ENCODE measurements at places on chromosomes 2 and 18.

- no peak for DNase-seq
Observed at GRCh38 chr2:127188797-127189196, 31.3 kb downstream of the CYP27C1 start.

DNA sequence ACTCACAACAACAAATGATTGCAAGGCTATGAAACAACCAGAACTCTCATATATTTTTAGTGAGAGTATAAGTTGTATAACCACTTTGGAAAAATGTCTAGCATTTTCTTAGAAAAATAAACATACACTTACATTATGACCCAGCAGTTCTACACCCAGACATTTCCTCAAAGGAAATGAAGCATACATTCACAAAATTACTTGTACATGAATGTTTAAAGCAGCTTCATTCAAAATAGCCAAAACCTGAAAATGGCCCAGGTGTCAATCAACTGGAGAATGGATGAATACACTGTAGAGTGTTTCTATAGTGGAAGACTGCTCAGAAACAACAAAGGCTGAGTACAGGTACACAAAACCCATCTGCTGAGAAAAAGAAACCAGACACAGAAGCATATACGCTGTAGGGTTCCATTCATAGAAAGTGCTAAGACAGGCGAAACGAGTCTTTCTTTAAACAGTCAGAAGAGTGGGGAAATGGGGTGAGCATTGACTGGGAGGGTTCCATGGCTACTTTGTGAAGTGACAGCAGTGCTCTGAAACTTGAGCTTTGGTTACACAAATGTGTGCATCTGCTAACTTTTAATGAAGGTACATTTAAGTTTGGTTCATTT, 799.0 kb downstream of the DCDC2C start:
- DNase-seq: no peak

DNA sequence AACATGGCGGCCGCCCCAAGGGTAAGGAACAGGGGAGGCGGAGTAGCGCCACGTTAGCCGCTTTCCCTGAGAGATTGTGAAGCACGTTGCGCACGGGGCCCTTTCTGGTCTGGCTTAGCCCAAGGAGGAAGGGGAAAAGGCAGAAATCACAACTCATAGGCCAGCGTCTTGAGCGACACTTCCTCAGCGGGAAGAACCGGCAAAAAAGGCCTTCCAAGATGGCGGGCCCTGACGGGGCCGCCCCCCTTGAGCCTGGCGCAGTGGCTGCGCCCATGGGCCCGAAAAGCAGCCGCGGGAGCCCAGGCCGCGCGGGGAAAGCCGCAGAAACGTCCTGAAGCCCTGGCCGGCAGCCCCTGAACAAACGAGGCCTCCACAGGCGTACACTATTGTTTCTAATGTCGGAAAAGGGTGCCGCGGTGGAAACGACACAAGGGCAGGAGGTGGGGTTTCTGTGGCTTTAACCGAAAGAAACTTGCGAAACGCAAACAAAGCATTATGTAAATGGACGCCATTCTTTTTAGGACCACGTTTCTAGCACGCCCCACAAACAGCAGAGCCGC, 919 bp upstream of the PCBP1 start:
- DNase-seq: peak; percentile 54

DNA sequence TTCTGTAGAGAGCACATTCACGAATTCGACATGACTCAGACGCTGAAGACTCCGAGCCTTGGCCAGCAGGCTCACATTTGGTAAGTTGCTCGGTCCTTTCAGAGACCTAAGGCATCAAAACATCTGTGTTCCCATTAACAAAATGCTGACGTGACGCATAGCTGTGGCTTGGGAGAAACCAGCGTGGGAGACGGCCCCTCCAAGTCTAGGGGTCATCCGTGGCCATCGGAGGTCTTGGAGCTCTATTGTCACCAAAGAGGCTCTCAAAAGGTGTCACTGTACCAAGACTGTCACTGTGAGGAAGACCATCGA, 14.9 kb downstream of the FBLN7 start:
- DNase-seq: no peak

DNA sequence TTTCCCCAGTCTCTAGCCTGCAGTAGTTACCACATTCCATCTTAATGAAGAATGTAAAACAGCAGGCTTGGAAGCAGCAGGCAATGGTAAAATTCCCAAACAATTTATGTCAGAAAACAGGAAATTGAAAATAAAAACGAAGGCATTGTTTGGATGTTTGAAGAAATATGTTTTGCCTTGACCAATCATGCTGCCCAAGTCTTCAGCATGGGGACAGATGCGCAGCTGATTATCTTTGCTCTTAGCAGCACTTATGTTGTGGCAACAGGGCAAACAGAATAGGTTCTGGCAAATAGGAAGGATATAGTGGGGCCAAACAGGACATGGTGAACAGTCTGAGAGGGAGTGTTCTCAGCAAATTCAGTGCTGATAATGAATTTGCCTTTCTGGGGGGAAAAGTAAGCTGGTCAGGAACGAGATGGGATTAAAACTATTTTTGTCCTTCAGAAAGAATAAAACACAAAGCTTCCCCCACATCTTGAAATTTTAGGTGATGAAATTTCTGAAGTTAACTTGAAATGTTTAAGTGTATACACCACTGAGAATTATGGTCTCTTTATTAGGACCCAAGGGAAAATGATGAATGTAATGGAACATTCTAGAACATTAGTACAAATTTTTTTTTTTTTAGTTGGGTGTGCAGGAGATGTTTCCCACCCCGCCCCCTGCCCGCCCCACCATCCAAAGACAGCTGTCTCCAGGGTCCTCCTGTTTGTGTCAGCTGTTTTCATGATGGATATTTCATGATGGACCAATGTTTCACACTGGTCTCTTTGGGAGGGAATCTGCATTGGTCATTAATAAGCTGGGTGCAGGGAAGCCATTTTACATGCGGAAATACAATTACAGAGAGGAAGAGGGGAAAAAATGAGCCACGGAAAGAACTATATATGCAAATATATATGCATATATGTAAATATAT, 239.5 kb upstream of the REV1 start:
- no peak for DNase-seq

- no peak for DNase-seq
Observed at GRCh38 chr2:204434660-204435462, 110.4 kb upstream of the PARD3B start.

GRCh38 chr2:29627279-29627711, 294.1 kb downstream of the ALK start:
- DNase-seq: peak; percentile 85

DNA sequence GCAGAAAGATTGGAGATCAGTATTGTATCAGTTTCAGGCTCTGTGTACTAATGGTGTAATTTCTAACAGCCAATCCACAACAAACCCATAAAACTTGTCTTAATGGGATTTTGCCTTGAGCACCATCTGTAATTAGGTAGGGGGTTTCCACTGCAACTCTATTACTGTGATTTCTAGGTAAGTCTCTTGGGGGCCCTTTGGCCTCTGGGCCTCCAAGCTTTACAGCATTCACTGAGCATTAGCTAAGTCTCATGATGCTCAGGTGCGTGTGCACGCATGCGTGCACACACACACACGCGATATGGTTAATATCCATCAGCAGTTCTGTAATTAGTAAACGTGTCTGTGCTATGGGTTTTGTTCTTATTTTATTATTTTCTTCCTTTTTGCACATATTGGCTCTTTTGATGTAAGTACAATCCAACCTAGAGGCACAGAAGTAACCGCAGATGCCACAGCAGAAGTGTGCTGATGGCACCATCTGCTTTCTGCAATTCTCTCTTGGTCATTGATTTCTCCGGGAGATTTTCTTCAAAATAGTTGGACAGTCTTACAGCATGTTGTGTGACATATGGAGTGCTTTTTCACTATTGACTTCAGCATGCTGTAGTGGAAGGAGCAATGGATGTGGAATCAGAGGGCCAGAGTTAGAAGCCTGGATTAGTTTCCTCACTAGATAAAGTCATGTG, 592.0 kb downstream of the LRRTM4 start:
- DNase-seq: no peak

GRCh38 chr2:241185961-241186360, 2.5 kb upstream of the ANO7 start:
- DNase-seq: no peak

- no peak for DNase-seq
Observed at GRCh38 chr2:65749545-65749944, 317.1 kb upstream of the SPRED2 start.

- no peak for DNase-seq
Observed at GRCh38 chr2:212912445-212913103, 238.8 kb downstream of the IKZF2 start.

DNA sequence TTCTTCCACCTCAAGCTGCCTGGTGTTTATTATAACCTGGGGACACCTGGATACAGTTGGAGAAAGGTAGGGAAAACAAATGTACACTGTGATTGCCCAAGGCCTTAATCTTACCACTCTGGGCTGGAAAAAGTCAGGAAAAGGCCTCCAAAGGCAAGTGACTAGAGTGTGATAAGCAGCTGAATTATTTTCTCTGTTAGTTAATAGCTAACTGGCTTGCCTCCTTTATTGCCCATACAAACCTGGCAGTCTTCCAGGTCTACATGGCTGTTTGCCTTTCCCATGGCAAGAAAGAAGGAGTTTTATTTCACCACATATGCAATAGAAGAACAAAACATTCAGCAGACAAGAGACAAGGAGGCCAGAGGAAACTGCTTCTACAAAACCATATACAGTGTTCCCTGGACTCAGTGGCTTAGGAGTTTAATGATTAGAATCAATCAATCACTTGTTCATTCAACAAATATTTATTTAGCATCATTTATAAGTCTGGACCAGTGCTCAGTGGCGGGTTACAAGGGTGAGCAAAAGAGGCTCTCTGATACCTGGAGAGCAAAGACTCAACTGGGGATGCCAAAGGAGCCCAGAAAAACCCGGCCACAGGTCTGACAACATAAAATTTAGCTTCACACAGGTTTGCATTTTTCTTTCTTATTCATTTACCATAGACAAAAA, 27.5 kb upstream of the SUCLG1 start:
- no peak for DNase-seq

DNA sequence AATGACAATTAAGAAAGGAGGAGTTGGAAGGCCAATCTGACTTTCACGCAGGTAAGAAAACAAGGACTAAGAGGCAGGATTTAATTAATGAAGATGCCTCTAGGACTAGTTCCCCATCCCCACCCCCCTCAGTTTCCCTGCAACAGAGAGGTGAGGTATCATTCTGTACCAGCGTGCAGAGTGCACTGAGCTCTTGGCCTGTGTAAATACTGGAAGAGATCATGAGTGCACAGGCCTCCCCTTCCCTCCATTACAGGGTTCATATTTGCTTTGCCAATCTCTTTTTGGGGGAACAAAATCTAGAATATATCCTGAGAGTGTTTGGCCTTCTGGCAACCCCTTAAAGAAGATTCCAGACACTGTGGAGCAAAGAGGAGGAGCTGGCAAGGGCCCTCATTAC, 60.9 kb downstream of the MMADHC start:
- no peak for DNase-seq

- no peak for DNase-seq
Observed at GRCh38 chr18:13214609-13215008, 4.0 kb upstream of the LDLRAD4 start.

DNA sequence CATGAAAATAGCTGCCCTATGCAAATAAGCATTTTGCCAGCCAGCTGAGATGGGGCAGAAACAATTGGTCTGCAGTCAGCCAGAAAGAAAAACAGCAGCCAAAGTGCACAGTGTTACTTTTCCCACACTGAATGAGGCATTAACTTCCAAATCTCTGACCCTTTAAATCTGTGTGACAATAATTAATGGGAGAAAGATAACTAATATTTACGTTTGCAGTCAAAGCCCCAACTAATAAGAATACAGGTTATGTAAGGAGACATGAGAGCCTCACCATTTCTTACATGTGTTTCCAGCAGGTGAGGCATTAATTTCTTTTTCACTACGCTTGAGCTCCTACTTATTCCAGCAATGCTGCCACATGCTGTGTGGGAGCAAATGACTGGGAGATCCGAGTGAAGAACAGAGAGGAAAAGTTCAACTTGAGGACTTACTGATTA, 339.0 kb downstream of the SATB2 start:
- DNase-seq: no peak

DNA sequence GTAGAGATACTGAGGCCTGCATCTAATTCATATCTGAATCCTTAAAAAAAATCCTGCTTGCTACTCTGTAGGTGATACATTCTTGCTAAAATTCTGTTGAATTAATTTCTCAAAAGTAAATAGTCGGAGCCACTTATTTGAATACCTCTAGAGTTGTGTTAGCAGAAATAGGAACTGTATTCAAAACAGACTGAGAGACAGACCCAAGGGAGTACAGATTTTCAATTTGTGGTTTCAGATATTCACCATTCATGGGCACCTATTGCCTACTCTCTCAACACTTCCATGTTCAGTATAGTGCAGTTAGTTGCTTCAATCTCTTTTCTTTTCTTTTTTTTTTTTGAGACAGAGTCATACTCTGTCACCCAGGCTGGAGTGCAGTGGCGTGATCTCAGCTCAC, 46.6 kb upstream of the CTLA4 start:
- no peak for DNase-seq

DNA sequence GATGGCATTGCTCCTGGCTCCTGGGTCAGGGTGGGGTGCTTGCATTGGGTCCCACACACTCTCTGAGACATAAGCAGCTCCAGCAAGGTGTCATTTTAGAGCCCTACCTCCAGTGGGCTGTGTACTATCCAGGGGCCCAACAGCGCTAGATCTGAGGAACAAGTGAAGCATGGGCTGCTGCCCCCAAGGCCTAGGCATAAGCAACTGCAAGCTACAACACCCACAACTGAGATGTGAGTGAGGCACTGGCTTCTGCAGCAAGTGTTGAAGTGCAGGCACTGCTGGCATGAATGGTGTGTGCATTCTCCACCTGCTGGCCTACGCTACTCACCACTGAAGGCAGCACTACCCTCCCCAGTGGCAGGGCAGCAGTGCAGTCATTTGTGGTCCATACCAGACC, 81.0 kb upstream of the STK39 start:
- no peak for DNase-seq

GRCh38 chr2:97918818-97919217, 76.9 kb downstream of the TMEM131 start:
- no peak for DNase-seq

DNA sequence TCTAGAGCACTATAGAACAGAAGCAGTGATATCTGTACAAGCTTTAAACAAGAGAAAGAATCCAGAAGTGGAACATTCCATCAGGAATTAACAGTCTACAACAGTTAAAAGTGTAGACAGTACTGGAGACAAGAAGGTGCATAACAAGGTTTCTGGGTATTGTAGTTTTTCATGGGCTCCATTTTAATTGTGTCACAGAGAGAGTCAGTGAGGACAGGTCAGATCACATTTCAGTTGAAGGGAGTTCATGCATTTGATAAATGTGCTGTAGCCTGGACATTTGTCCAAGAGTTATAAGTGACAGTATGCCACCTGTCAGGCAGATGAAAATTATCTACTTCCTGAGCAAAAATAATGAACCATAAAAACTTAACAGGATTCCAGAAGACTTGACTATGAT, 328.6 kb downstream of the CNTNAP5 start:
- no peak for DNase-seq

- peak; percentile 80 for DNase-seq
Observed at GRCh38 chr2:102258386-102259074, 52.8 kb upstream of the IL1RL1 start.

- no peak for DNase-seq
Observed at GRCh38 chr18:79274823-79275222, 120.9 kb upstream of the NFATC1 start.

DNA sequence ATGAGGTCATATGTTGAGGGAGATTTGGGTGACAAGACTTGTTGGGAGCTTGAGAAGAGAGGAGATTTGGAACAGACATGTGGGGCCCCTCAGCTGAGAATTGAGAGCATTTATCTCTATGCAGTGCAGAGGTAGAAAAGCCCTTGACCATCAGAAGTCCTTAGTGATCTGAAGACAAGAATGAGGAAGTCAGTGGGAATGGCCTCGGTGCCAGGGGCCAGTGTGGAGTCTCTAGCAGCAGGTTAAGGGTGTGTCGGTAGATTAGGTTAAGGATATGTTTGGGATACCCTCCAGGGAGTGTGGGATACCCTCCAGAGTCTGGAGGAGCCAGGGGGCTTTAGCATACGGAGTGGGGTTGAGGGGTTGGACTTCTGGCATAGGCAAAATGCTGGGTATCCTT, 41.6 kb downstream of the FBXO48 start:
- no peak for DNase-seq
